GM23248 (cell line): ENCODE measurements at places on chromosomes 12 and 14.

DNA sequence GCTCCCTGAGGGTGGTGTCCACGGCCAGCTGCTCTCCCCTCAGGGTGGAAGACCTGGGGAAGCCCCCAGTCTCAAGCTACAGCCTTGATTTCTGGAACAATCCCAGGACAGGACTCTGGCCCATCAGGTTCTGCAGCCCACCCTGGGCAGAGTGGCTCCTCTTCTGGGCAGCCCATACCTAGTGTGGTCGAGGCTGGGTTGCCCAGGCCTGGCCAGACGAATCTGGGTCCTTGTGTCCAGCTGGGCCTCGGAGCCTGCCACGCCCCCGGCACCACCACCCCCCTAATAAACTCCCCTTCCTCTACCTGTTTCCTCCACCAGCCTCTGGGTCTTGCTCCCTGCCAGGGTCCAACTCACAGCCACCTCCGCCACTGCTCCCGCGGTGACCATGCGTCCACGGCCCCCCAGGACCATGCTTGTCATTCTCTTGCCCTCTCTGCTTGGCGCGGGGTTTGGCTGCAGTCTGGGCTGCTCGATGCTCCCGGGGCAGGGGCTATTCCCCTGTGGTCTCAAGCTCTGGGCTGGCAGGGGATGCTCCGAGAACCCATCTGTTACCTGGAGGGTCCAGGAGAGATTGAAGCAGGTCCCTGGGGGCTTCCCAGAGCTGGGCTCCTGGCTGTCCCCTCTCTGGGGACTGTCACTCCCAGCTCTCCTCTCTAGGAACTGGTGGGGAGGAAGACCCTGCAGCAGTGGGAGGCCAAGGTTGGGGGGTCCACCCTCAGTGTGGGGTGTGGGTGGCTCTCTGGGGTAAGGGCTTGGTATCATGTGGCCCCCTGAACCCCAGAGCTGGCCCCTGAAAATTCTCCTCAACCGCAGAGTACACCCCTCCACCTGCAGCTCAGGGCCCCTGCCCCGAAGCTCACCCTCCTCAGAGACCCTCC lies 8.7 kb upstream of the GPR132 start:
- no peak for DNase-seq

GRCh38 chr12:49050507-49051372 lies 9.9 kb downstream of the KMT2D start:
- DNase-seq = no peak

- peak; percentile 85 for DNase-seq
Observed at GRCh38 chr12:121334513-121335343, 17.5 kb downstream of the ANAPC5 start.

- no peak for DNase-seq
Observed at GRCh38 chr12:49189731-49190716, 1.1 kb upstream of the TUBA1A start.

DNA sequence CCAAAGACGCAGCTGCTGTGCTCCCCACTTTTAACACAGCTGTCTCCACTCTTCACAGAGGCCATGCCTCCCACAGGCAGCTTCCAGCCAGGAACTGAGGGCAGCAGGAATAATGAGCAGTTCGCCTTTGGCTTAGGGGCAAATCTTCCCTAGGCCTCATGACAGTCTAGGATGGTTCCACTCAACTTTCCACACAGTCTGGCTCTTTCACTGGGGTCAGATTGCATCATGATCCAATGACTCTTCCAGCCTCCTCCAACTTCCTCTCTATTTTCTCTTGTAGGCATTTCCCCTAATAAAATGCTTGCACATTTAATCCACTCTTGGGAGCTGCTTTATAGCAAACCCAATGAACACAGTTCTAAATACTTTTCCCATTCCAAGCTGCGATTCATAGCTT lies 271.6 kb upstream of the ATP2B1 start:
- peak; percentile 76 for DNase-seq

- DNase-seq = no peak
Observed at GRCh38 chr12:39505023-39505422, 62.1 kb upstream of the KIF21A start.

GRCh38 chr12:101578417-101578816 lies 16.4 kb upstream of the MYBPC1 start:
- no peak for DNase-seq

GRCh38 chr12:53289891-53290290 lies 5.5 kb upstream of the PFDN5 start:
- DNase-seq = peak; percentile 82

- no peak for DNase-seq
Observed at GRCh38 chr14:91387951-91388381, 29.7 kb downstream of the CCDC88C start.

DNA sequence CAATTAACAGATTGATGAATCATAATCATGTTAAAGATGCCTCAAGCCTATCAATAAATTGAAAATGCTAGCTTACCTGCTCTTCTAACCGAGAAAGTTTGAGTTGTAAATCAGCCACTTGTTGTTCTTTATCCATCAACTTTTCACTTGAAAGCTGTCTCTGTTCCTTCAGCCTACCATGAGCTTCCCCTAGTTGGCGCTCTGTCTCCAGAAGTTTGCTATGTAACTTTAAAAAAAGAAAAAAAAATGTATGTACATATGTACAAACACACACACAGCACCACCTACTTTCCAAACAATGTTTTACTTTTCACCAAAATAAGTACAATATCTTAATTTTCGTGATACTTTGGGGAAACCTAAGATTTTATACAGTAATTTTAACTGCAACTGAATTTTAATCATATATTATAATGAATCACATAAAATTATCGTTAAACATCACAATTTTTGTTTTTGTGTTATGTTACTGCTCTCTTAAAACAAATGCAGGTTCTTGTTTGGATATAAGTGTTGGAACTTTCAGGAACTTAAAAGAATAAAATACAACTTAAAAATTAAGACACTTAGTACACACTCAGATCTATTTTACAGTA lies 101.2 kb downstream of the EEA1 start:
- peak; percentile 70 for DNase-seq

DNA sequence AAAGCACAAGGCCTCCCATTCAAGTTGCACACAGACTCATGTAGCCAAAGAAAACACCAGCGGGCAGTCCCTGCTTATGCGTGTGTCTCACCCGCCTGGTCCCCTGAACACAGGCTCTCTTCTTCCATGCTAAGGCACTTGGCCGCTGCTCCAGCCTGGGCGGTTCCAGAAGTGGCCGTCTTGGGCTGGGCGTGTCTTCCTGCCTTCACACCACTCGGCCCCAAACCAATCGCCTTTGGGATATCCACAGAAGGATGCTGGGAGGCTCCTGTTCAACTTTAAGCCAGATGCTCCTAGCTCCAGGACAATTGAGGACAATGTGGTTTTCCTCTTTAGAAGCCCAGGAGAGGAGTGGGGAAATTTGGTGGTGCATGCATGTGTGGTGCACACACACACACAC lies 2.2 kb downstream of the SCARB1 start:
- peak; percentile 18 for DNase-seq

GRCh38 chr14:105398044-105398725 lies at the start of gene TEX22:
TSS of gene TEX22 (plus strand) at chr14:105398538. CDS start at chr14:105399341, 803 bp downstream.
- DNase-seq = peak; percentile 91

- DNase-seq = peak; percentile 77
Observed at GRCh38 chr14:54893151-54893760, 9.4 kb downstream of the GCH1 start.
